ENCODE measurements at places on chromosomes 1 and 21. TPM values are rescaled to one million over a fixed set of nuclear protein-coding genes. Genes with fewer than 3 reads are reported as not detected.

COL16A1 gene
- 50.2 TPM for total RNA-seq

TNFRSF8 gene
- 0.37 TPM for total RNA-seq

MX1 gene
- 19.6 TPM for total RNA-seq

OR14K1 gene
- total RNA-seq: not detected

ETS2 gene
- 22.5 TPM for total RNA-seq

BTBD8 gene
- 4.1 TPM for total RNA-seq

TBX15 gene
- total RNA-seq: not detected

SRSF11 gene
- 117 TPM for total RNA-seq

S100A1 gene
- total RNA-seq: not detected

All from uterine smooth muscle cell (primary cell).